Thyroid gland (tissue), 4 donors: ENCODE measurements at places on chromosomes 16 and 17.

- no peak overlapping the region for H3K27ac ChIP-seq
- DNase-seq = no peak
- H3K4me1 ChIP-seq = no peaks in the 10 kb centered on the region
- no peaks in the 10 kb centered on the region for H3K27me3 ChIP-seq
These were observed 287.5 kb upstream of the EEF2KMT start for GRCh38 chr16:5385115-5385514.

DNA sequence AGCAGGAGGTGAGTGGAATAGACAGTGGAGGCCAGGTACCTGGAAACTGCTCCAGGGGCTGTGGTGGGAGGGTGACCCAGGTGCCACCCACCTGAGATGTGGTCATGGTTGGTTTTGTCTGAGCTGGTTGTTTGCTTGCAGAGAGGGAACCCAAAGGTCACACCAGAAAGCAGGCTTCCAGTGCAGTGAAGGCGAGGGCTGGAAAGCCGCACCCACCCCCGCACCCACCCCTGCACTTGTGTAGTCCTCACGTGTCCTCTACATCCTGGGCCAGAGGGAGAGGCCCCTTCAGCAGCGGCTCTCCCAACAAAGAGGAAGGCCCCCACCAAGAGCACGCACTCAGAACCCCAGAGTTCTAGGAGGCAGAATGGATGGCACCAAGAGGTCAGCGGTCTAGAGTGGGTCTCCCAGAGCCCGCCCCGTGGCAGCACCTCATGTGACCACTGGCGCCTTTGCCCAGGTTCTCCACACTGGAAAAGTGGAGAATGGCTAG is 92.6 kb upstream of the CBX4 start:
- H3K27me3 ChIP-seq = peaks cover 8% of the 10 kb centered on the region
- H3K4me3 ChIP-seq = no peak overlapping the region
- no peaks in the 10 kb centered on the region for H3K36me3 ChIP-seq
- H3K4me1 ChIP-seq = peaks cover 32% of the 10 kb centered on the region

DNA sequence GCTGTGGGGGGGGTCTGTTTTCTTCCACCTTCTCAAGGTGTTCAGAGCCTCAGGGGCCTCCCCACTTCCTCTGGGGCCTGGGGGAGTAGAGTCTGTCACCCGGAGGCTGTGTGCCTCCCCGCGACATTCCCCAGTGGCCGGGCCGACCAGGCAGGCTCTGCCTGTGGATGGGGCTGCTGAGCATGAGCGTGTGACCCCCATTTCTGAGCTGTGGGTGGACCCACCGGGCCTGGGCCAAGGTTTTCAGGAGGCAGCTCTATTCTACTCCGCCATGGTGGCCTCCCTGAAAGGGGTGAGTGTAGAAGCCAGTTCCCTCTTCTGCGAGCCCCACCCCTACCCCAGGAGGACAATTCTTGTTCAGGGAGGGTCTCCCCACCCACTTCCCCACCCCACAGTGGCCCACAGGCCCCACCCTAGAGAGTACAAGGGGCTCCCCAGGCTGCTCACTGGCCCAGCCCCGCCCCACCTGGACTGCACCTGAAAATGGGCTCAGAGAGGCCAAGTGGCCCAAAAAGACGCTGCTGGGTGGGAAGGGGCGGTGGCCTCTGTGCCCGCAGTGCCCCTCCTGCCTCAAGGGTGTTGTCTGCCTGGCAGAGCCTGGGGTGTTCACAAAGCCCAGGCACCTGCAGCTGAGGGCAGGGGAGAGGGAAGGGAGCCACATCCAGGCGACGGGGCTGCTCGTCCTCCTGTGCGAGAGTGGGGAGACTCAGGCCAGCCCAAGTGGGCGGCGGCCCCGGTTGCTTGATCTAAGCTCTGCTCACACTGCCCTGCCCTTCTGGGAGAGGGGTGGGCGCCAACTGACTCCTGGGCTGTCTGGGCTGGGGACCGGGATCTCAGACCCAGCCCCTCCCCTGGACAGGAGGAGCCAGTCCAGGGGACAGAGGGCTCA is 1.3 kb downstream of the MSLN start:
- H3K4me1 ChIP-seq = peaks cover 4% of the 10 kb centered on the region
- H3K36me3 ChIP-seq = no peaks in the 10 kb centered on the region
- H3K27me3 ChIP-seq = no peaks in the 10 kb centered on the region
- no peak overlapping the region for H3K27ac ChIP-seq
- DNase-seq = no peak

- H3K27ac ChIP-seq = no peak overlapping the region
- peaks cover 22% of the 10 kb centered on the region for H3K27me3 ChIP-seq
- DNase-seq = no peak
- peaks cover 3% of the 10 kb centered on the region for H3K4me1 ChIP-seq
- H3K4me3 ChIP-seq = no peak overlapping the region
These were observed 4.0 kb upstream of the SCRN2 start for GRCh38 chr17:47844814-47845715.

DNA sequence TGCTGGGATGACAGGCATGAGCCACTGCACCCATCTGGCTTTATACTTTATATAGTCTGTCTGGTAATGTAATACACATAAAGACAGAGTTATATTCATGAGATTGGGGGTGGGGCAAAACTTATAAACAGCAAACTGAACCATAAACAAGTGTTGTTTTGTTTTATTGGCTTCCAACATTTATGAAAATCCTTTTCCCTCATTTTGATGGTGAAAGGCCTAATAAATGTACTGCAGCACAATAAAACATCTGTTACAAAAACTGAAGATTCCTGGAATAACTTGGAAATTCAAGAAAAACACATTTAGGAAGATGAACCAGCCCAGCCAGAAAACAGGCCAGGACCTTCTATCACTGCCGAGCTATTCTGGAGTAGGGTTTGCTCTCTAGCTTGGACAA is 16.1 kb downstream of the NPRL3 start:
- no peaks in the 10 kb centered on the region for H3K27me3 ChIP-seq
- peaks cover 7% of the 10 kb centered on the region for H3K4me1 ChIP-seq
- H3K27ac ChIP-seq = no peak overlapping the region
- DNase-seq = no peak
- H3K4me3 ChIP-seq = no peak overlapping the region

GRCh38 chr17:36655726-36656125 is 54.3 kb downstream of the MRM1 start:
- no peaks in the 10 kb centered on the region for H3K4me1 ChIP-seq
- no peaks in the 10 kb centered on the region for H3K27me3 ChIP-seq
- H3K4me3 ChIP-seq = no peak overlapping the region
- no peak for DNase-seq

GRCh38 chr17:63082273-63082861 is 116.3 kb downstream of the TANC2 start:
- H3K36me3 ChIP-seq = no peaks in the 10 kb centered on the region
- H3K27ac ChIP-seq = no peak overlapping the region
- no peak overlapping the region for H3K4me3 ChIP-seq
- no peak for DNase-seq
- no peaks in the 10 kb centered on the region for H3K4me1 ChIP-seq

- no peaks in the 10 kb centered on the region for H3K36me3 ChIP-seq
- no peak overlapping the region for H3K4me3 ChIP-seq
- no peaks in the 10 kb centered on the region for H3K27me3 ChIP-seq
- H3K27ac ChIP-seq = no peak overlapping the region
These were observed 68.0 kb upstream of the TBC1D3K start for GRCh38 chr17:37856245-37856644.

DNA sequence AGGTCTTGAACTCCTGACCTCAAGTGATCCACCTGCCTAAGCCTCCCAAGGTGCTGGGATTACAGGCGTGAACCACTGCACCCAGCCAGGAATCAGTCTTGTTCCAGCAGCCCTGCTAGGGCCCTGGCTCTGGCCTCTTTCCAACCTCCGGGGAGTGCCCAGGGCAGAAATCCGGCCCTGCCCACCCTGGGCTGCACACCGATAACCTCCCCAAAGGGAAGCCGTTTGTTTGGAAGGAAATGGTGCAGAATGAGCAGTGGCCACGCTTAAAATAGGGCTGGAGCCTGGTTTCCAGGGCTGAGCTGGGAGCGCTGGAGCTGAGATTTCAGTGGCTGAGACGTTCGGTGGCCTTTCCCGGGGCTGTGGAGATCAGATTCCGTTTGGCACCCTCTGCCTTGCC is 17.8 kb upstream of the EMP2 start:
- peak; percentile 21 for DNase-seq
- H3K4me1 ChIP-seq = peaks cover 4% of the 10 kb centered on the region
- no peak overlapping the region for H3K4me3 ChIP-seq

- H3K36me3 ChIP-seq = no peaks in the 10 kb centered on the region
- H3K4me1 ChIP-seq = peaks cover 12% of the 10 kb centered on the region
- no peak for DNase-seq
- H3K4me3 ChIP-seq = no peak overlapping the region
- no peak overlapping the region for H3K27ac ChIP-seq
- H3K27me3 ChIP-seq = no peaks in the 10 kb centered on the region
These were observed 107.7 kb downstream of the SEC14L1 start for GRCh38 chr17:77248216-77249114.

DNA sequence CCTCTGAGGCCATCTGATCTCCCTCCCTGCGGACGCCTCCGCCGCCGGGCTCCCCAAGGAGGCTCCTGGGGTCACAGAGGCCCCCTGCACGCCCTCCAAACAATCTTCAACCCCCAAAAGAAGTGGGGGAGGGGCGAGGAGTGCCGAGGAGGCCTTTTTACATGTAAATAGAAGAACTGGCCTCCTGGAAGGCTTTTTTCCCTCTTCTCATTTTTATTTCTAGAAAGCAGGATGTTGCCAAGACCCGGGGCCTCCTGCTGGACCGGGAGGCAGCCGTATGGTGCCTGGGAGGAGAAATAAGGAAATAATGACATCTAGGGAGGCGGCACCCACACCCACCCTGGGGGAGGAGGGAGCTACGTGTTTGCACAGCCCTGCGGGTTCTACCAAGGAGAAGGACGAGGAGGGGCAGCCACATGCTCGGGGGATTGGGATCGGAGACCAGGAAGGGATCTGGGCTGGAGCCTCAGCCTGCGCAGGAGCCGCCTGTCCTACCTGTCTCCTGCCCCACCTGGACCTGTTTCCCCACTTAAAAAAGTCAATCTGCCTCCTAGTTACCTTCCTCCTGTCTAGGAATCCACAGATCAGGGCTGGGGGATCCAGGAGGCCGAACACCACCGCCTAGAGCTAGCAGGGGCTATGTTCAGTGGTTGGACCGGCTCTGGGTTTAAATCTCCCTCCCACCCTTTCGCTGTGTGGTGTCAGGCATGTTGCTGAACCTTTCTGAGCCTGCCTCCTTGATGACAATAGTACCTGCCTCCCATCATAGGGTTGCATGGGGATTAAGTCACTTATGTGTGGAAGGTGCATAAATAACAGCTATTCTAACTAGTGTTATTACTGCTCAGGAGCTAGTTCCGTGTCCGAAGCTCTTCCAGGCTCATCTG is 175.7 kb upstream of the GSE1 start:
- H3K36me3 ChIP-seq = no peaks in the 10 kb centered on the region
- DNase-seq = no peak
- no peaks in the 10 kb centered on the region for H3K27me3 ChIP-seq
- no peaks in the 10 kb centered on the region for H3K4me1 ChIP-seq

GRCh38 chr16:65274566-65274965 is 152.7 kb upstream of the CDH11 start:
- H3K27me3 ChIP-seq = no peaks in the 10 kb centered on the region
- H3K4me1 ChIP-seq = no peaks in the 10 kb centered on the region
- no peak for DNase-seq
- H3K36me3 ChIP-seq = no peaks in the 10 kb centered on the region
- no peak overlapping the region for H3K4me3 ChIP-seq

DNA sequence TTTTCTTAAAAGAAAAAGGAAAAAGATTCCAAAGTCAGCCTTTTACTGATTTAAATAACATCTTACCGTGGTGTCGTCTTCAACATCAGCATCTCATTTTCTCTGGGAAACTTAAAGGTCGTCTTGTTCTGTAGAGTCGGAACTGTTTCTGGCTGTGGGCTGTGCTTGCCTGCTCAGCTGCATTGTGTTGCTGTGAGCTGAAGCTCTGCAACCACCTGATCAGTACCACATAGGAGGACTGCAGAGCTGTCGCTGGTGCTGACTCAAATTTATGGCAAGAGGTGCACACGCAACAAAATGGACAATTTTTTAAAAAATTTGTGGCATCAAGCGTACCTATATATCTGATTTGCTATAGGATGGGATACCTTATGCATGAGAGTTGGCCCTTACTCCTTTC is at the start of gene OMG:
Gene OMG (minus strand): TSS at position 150 of the 400 bp plus-strand sequence. CDS start 908 bp downstream, outside the sequence.
- no peaks in the 10 kb centered on the region for H3K27me3 ChIP-seq
- H3K27ac ChIP-seq = no peak within 1 kb of the TSS
- no peaks in the 10 kb centered on the region for H3K36me3 ChIP-seq

DNA sequence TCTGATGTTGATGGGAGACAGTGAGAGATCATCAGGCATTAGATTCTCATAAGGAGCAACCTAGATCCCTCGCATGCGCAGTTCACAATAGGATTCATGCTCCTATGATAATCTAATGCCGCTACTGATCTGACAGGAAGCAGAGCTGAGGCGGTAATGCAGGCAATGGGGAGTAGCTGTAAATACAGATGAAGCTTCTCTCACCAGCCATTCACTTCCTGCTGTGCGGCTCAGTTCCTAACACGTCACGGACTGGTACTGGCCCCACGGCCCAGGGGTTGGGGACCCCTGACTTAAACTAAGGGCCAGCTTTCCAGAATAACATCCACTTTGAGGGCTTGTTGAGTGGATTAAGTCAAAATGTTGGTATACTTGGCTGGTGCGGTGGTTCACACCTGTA is 2.6 kb upstream of the TMEM219 start:
- H3K4me3 ChIP-seq = no peak overlapping the region
- no peaks in the 10 kb centered on the region for H3K4me1 ChIP-seq
- H3K27ac ChIP-seq = no peak overlapping the region
- no peaks in the 10 kb centered on the region for H3K27me3 ChIP-seq

DNA sequence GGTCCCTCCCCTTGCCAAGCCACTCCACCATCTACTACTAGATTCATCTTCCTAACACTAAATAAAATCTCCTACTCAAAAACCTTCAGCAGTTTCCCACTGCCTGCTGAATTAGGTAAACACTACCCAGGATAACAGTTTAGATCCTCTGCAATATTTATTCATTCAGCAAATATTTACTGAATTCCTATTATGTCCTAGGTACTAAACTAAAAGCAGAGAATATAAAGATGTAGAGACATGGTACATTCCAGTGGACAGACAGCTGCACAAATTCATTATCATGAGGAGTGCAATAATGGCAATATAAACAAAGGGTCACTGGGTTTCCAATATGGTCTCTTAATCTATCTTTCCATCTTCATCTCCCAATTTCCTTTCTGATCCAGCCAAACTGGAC is 30.7 kb upstream of the HOXB13 start:
- no peak overlapping the region for H3K27ac ChIP-seq
- no peaks in the 10 kb centered on the region for H3K4me1 ChIP-seq
- no peak for DNase-seq

- H3K4me1 ChIP-seq = peaks cover 15% of the 10 kb centered on the region
- no peak overlapping the region for H3K27ac ChIP-seq
- H3K36me3 ChIP-seq = no peaks in the 10 kb centered on the region
- no peak for DNase-seq
These were observed 663 bp upstream of the GINS2 start for GRCh38 chr16:85689285-85689949.

DNA sequence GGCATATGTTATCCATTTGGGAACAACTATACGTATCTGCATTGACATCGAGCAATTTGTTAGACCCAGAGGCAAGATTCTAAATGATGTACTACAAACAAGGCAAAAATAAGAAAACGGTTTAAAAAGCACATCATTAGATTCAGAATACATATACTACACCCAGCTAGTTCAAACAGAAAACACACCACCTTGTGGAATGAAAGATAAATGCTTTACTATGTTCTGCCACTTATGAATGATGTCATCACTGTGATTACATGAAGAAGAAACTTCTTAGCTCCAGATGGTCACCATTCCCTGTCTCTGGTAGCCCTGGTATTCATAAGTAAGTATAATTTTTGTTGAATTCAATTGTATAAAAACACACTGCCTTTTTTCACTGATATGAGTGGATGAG is 7.8 kb downstream of the NACA2 start:
- H3K27ac ChIP-seq = no peak overlapping the region
- no peak overlapping the region for H3K4me3 ChIP-seq
- no peaks in the 10 kb centered on the region for H3K36me3 ChIP-seq

- no peaks in the 10 kb centered on the region for H3K27me3 ChIP-seq
- H3K36me3 ChIP-seq = no peaks in the 10 kb centered on the region
- peak; percentile 44 for DNase-seq
- H3K4me1 ChIP-seq = peaks cover 4% of the 10 kb centered on the region
These were observed 231.1 kb downstream of the SOX9 start for GRCh38 chr17:72351884-72352346.
